Coronary artery (tissue), 2 donors: ENCODE measurements at places on chromosomes 1 and 21.

DNA sequence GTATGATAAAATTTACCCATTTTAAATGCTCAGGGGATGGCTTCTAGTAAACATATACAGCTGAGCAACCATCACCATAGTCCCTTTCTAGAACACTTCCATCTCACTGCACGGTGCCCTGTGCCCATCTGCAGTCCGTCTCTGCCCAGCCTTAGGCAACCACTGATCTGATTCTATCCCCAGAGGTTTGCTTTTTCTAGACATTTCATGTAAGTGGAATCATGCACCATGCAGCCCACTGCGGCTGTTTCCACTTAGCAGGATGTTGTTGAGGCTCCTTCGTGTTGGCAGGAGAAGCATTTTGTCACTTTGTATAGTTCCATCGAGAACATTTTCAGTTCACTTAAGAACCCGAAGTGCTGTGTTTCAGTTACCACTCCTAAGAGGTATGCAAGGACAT, 27.8 kb upstream of the VAMP3 start:
- no peak for DNase-seq

DNA sequence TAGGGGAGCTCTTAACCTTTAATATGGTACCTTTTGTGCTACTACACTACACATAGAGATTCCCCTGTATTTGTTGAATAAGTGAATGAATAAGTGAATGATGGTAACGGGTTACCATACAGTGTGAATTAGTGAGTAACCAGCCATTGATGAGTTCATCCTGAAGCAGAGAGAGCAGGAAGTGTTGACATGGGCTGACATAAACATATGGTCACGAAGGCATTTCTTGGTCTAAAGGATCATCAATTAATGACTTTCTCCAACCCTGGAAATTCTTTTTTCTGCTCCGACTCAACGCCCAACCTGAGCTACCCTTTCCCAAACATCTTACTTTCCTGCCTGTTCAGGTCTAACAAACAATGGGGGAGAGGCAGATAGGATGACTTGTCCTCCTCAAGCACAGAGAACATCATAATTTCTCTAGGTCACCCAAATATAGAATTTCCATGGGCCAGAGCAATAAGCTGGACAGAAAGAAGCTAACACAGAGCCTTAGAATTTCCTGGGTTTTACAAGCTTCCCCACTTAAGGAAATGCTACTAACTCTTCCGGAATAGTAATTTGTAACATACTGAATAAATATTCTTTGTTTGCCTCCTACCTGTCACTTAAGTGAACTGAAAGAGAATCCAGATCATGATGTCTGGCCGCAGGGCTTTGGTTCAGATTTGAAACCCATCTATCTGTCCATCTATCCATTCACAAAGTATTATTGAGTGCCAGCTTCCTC, 114.7 kb upstream of the NGF start:
- DNase-seq: no peak

DNA sequence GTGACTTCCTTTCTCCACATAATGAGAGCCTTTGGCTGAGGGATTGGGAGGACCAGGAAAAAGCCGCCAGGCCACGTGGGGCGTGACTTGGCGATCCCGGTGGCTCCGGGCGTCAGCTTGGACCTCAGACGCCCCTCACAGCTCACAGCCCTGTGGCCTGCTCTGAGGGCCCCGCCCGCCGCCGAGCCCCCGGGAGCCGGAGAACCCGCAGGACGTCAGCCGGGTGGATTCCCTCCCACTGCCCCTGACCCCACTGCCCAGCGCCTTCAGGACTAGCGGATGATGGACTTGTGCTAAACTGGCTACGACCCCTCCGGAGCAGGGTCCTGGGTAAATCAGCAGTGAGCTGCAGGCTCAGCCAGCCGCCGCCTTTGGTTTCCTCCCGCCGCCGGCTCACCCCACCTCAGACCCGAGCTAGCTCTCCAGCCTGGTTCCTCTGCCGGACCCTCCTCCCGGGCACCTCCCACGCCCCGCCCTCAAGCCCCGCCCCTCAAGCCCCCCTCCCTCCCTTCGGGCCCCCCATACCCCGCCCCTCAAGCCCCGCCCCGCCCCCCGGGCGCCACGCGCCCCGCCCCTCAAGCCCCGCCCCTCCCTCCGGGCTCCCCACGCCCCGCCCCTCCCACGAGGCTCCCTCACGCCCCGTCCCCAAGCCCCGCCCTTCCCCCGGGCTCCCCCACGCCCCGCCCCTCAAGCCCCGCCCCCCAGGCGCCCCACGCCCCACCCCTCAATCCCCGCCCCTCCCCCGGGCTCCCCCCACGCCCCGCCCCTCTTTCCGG, 10.0 kb upstream of the FAAP20 start:
- DNase-seq: peak; percentile 94

GRCh38 chr1:1623631-1624442, 8.1 kb upstream of the MMP23B start:
- no peak for DNase-seq

- no peak for DNase-seq
These were observed 2082.6 kb downstream of the MRPL39 start for GRCh38 chr21:23524685-23525084.

DNA sequence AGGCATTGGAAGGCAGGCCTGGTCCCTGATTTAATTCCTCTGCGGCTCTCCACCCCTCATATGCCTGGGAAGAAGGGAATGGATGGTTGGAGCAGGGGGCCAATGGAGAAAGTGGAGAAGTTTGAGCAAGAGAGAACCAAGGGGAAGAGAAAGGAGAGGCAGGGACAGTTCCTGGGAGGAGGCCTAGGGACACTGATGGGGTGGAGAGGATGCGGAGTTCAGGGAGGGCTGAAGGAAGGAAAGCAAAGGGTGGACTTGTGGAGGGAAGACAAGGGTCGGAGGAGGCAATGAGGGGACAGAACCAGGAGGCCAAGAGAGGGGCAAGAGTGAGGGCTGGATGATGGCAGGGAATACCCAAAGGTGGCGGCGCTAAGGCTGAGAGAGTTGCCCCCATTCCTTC, 7.1 kb downstream of the ZBTB7B start:
- no peak for DNase-seq

GRCh38 chr1:173555651-173556305, 47.1 kb downstream of the SLC9C2 start:
- no peak for DNase-seq

GRCh38 chr21:25323356-25323949, 283.8 kb downstream of the MRPL39 start:
- no peak for DNase-seq

DNA sequence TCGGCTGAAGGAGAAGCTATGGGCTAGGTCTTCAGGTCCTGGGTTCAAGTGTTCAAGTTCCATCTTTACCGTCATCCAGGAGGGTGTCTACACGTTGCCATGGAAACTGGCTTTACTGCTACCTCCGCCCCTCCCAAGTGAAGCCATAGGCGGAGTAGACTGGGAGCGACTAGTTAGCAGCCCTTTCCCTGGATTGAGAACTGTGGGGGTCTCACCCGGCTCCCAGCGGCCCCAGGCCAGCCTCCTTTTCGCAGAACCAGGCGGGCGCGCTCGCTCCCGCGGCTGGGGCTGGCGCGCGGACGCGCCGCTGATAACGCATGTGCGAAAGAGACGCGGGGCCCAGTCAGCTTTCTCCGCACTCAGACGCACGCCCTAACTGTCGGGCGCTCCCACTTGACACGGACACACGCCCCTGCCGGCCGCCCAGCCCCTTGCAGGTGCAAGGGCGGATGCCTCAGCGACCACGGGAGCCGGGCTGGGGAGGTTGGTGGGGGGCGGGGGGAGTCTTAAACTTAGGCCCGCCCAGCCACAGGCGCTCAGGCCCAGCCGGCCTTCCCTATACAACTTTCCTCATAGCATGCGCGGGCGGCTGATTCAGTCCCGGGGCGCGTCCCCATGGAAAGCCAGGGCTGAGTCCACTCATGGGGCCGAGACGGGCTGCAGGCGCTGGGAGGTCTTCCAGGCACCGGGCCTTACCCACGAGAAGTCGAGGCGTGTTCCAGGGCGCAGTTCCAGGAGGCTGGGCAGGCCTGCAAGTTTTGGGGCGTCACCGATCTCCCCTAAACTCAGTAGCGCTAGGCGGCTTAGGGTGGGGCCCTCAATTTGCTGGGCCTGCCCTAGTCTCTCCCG, 7.4 kb downstream of the EFNA4 start:
- peak; percentile 82 for DNase-seq

DNA sequence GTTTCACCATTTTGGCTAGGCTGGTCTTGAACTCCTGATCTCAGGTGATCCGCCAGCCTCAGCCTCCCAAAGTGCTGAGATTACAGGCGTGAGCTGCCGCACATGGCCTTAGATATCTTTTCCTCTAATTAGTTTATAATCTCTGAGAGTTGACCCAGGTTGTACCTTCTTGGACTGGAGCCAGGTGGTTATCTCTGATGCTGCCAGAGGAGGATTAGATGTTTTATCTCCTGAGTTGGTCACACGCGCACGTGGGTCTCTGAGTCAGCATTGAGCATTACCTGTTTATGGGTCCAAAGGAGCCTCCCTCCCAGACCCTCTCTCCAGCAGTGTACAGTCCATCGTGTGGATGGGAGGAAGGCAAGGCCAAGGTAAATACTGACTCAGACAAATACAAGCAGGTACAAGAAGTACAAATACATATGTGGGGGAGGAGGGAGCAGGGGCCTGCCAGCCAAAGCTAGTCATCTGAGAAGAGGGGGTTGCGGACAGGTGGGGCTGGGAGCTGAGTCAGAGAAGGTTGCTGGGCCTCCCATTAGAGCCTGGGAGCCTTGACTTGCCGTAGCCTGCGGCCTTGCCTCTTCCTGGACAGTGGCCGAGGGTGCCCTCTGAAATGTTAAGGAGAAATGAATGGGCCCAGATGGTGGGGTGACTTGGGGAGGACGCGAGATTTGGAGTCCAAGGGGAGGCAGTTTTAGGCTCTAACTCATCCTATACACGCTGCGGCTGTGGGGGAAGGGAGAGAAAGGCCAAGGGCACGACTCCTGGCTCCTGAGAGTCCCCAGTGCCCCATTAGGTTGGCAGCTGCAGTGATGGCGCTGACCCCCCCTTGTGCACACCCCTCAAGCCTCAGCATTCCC, 13.1 kb downstream of the IL6R start:
- no peak for DNase-seq

DNA sequence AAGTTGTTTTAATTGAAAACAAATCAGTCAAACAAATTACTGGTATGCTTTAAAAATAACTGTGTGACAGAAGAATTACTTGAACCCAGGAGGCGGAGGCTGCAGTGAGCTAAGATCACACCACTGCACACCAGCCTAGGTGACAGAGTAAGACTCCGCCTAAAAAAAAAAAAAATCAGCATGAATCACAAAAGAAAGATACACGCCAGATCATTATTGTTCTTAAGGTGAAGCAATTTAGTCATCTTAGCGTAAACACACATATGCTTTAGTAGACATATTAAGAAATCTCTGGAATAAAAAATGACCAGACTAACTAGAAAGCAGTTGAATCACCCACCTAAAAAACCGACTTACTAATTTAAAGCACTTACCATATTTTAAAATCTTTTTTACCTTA, 20.2 kb downstream of the RERE start:
- no peak for DNase-seq

- no peak for DNase-seq
These were observed 647.5 kb downstream of the SMYD3 start for GRCh38 chr1:245859493-245860114.

- no peak for DNase-seq
These were observed 154.4 kb downstream of the PLPP3 start for GRCh38 chr1:56424744-56425493.

- no peak for DNase-seq
These were observed 13.5 kb downstream of the ZYG11A start for GRCh38 chr1:52856026-52856425.

DNA sequence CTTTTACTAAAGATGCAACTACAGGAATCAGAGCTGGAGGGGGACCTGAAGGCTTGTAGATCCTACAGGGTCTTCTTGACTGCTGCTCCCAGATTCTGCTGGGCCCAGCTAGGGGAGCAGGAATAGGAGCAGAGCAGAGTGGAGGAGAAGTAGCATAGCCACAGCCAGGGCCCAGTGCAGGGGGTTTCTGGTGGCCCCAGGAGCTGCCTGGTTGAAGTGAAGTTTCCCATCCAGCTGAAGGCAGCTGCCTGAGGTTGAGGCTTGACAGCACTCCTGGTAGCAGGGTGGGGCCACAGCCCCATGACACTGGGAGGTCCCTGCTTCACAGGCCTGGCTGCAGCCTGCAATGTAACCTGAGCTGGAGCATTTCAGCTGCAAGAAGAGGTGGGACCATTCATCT, 2.0 kb upstream of the INPP5B start:
- no peak for DNase-seq

GRCh38 chr1:145828367-145829026, 4.5 kb downstream of the POLR3C start:
- no peak for DNase-seq

GRCh38 chr1:7352364-7352763, 418.7 kb upstream of the VAMP3 start:
- DNase-seq: no peak
